A549 treated with Mapracorat at 1 μM for 4 hours (cell line): ENCODE measurements at places on chromosomes 6 and 20. TPM values are rescaled to one million over a fixed set of nuclear protein-coding genes. Genes with fewer than 3 reads are reported as not detected.

RSPH9 gene
- 0.20 to 0.34 TPM (median 0.24 TPM) in 5 replicates for total RNA-seq

ZSCAN31 gene
- 1.4 to 4.2 TPM (median 1.9 TPM) in 5 replicates for total RNA-seq

TRIM31 gene
- total RNA-seq: 0.48 to 1.3 TPM (median 0.82 TPM) in 5 replicates

TINAG gene
- 0.25 to 0.30 TPM in 2 of 5 replicates, not detected in the others for total RNA-seq

ADGRB3 gene
- not detected in 5 replicates for total RNA-seq

CD93 gene
- total RNA-seq: not detected in 5 replicates

OPN5 gene
- total RNA-seq: not detected in 5 replicates

SIRPB2 gene
- 0.15 TPM in 1 of 5 replicates, not detected in the others for total RNA-seq

OVOL2 gene
- 0.25 to 0.33 TPM (median 0.26 TPM) in 3 of 5 replicates, not detected in the others for total RNA-seq
